ENCODE measurements at places on chromosomes 12 and 14.

- no peak for DNase-seq
These were observed 1165.9 kb upstream of the TMEM132C start for GRCh38 chr12:127101076-127101475.

GRCh38 chr14:47549886-47550285 is 125.5 kb downstream of the MDGA2 start:
- no peak for DNase-seq

GRCh38 chr14:105745433-105746123 is 219.2 kb downstream of the TMEM121 start:
- DNase-seq, result no peak

DNA sequence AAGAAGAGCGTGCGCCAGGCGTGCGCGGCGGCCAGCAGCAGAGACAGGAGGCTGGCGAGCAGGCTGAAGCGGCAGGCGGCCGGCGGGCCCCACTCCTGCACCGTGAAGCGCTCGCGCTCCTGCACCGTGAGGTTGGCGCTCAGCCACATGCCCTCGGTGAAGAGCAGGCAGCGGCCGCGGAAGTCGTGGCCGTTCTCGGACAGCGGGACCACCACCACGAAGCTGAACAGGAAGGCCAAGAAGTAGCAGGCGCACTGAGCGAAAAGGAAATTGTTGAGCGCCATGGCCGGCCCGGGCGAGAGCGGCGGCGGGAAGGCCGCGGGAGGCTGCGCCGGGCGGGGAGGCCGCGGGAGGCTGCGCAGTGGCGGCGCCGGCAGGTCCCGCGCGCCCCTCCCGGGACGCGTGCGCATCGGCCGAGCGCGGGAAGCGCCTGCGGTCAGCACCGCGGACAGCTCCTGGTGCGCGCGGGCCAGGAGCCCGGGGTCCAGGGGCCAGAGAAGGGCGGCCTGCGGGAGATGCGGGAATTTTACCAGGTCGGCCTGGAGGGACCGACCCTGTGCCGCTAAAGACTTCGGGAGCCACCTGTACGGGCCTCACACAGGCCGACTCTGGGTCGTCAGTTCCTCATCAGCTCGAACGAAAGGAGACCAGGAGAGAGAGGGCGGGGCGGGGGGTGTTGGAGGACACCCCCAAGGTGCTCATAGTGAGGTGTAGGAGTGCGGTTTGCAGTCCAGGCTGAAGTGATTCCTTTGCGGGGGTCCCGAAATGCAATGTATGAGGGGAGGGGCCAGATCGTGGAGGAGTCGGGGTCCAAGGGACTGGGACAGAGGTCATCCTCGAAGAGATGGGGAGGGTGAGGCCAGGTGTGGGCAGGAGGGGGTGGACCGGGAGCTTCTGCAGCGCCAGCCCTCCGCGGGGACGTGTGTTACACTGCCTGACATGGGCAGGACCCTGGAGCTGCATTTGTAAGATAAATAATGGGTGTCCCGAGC is at the start of gene TMEM179:
TSS of gene TMEM179 (minus strand) at position 315 of the 992 bp plus-strand sequence. CDS start at position 284, 31 bp downstream.
- DNase-seq, result no peak

Data from cortex of kidney (tissue), 1 donor.